ENCODE measurements at places on chromosomes 2 and 18.
A peak's percentile ranks its signal among the peaks of the same experiment; 100 is the strongest.

GRCh38 chr2:96537734-96538486 lies 1.4 kb downstream of the ARID5A start:
- H3K27me3 ChIP-seq = no peaks in the 10 kb centered on the region
- H3K27ac ChIP-seq = peak overlapping the region; percentile 98
- peak overlapping the region; percentile 97 for H3K4me3 ChIP-seq
- DNase-seq = peak; percentile 49

DNA sequence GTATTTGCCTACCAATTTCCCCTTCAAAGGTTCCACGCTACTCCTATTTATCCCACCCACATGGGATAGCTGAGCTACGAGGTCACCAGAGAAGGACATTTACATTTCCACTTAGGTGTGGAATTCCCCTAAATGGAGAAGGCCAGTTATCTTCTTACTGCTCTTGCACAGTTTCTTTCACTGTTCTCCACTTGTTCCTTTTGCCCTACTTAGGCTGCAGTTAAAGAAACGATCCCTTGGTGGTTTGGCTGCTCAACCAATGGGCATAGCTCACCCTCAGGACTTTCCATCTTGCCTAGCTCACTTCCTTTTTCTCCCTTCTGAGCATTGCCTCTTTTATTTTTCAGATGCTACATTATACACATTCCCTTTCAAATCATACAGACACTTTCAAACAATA lies 11.2 kb upstream of the NABP1 start:
- H3K27me3 ChIP-seq = no peaks in the 10 kb centered on the region
- H3K36me3 ChIP-seq = no peaks in the 10 kb centered on the region
- H3K27ac ChIP-seq = no peak overlapping the region
- peak overlapping the region; percentile 0 for H3K4me3 ChIP-seq
- DNase-seq = no peak
- peaks cover 22% of the 10 kb centered on the region for H3K4me1 ChIP-seq

- H3K27me3 ChIP-seq = no peaks in the 10 kb centered on the region
- H3K27ac ChIP-seq = no peak overlapping the region
- peaks cover 6% of the 10 kb centered on the region for H3K4me1 ChIP-seq
- DNase-seq = no peak
- no peak overlapping the region for H3K4me3 ChIP-seq
These were observed 88.2 kb downstream of the TMEM163 start for GRCh38 chr2:134630504-134631159.

DNA sequence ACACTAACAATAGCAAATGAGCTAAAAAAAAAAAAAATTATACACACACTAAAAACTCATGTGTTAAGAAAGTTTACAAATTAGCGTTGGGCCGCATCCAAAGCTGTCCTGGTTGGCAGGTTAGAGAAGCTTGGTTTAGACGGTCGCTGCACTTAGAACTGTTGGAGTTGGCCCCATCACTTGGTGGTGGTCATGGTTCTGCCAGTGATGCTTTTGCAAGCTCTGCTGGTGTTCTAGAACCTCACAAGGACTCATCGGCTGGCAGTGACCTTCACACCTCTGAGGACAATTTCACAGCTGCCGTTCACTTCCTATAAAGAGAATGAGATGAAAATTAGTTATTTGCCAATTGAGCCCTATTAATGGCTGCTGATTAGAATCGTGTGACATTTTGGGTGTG lies 229.0 kb downstream of the AGAP1 start:
- DNase-seq = no peak
- no peaks in the 10 kb centered on the region for H3K27me3 ChIP-seq
- no peak overlapping the region for H3K4me3 ChIP-seq
- no peak overlapping the region for H3K27ac ChIP-seq

DNA sequence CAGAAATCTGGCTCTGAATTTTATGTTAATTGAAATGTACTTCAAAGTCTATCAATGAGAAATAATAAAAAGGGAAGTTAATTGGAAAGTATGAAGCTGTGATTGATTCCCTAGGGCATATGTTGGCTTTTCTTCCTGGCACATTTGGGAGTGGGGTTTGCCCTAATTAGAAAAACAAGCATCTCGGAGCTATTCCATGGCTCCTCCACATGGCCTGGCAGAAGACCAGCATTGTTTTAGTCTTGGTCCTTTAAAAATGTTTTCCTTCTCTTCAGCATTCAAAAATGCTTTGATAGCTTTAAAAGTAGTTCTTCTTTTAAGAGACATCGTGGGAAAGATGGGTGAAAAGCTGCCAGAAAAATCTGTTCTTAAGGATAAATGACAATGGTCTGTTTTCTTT lies 445.5 kb upstream of the PKDCC start:
- H3K4me1 ChIP-seq = no peaks in the 10 kb centered on the region
- no peaks in the 10 kb centered on the region for H3K36me3 ChIP-seq
- no peak overlapping the region for H3K27ac ChIP-seq

DNA sequence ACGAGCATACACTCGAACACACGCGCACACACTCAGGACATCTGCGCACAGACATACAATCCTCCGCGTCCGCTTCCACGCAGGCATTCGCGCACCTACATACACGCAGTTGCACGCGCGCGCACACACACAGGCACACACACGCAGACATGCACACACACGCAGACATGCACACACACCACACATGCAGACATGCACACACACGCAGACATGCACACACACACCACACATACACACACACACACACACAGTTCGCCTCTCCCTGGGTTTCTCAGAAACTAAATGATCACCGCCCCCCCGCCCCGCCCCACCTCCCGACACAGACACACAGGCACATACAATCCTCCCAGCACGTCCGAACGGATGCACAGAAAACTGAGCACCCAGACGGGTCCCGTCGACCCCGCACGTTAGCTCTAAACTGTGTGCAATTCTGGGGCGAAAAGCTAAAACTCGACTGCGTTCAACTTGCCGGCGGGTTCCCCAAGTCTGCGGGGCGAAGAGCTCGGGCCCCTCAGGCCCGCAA lies 1.0 kb downstream of the EPHA4 start:
- H3K4me1 ChIP-seq = peaks cover 25% of the 10 kb centered on the region
- H3K4me3 ChIP-seq = peak overlapping the region; percentile 98
- DNase-seq = peak; percentile 39
- peaks cover 56% of the 10 kb centered on the region for H3K27me3 ChIP-seq

DNA sequence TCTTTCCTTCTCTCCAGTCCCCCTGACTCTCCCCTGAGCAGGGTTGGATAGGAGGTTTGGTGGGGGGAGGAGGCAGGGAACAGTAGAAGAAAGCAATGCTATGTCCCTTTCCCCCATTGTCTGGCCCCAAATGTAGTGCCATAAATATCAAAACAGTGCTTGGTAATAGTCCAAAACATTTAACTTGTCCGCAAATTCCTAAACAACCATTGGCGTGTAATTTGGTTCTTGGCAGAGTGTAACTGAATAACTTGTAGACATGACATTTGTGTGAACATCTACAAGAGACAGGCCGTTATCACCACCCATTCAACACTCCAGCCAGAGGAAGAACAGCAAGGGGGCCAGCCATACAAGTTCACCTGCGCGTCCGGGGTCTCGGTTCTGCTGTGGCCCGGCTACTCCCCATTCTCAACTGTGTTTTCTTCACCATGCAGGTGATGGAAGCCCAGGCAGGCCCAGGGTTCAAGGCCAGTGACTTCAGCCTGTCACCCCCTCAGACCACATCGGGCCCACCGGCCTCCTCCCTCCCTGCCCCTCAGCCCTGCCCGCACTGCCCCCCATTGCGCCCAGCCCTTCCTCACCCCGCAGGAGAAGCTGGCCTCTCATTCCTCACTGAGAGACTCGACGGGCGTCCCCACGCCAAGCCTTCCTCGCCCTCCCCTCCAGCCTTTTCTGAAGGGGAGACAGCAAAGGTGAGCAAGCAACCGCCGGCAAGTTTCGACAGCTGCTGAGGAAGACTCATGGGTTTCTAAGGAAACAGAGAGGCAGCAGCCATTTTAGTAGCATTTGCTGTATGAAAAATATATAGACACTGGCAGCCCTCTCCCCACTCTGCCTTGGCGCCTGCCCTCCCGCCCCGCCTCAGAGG lies 699 bp upstream of the RAPGEF4 start:
- peaks cover 6% of the 10 kb centered on the region for H3K4me1 ChIP-seq
- peaks cover 64% of the 10 kb centered on the region for H3K27me3 ChIP-seq
- peak overlapping the region; percentile 45 for H3K4me3 ChIP-seq
- peak; percentile 54 for DNase-seq
- H3K36me3 ChIP-seq = no peaks in the 10 kb centered on the region
- H3K27ac ChIP-seq = no peak overlapping the region
